ENCODE measurements at places on chromosomes 7 and 10.

DNA sequence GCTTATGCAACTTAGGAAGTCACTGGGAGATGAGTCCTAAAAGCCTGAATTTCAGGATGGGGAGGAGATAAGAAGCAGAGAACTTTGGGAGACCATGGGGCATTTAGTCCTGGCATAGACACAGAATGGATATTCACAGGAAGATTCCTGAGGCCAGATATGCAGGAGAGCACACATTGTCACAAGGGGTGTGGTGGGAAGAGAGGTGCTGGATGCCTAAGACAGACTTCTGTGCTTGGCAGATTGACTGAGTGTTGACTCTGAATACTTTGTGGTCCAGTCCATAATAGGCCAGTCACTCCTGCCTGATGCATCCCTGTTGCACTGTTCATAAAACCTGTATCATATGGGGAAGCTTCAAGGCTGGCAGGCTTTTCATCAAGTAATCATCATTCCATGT, 18.5 kb downstream of the SRI start:
- DNase-seq: no peak

GRCh38 chr7:71574153-71574860, 442.4 kb downstream of the GALNT17 start:
- no peak for DNase-seq

DNA sequence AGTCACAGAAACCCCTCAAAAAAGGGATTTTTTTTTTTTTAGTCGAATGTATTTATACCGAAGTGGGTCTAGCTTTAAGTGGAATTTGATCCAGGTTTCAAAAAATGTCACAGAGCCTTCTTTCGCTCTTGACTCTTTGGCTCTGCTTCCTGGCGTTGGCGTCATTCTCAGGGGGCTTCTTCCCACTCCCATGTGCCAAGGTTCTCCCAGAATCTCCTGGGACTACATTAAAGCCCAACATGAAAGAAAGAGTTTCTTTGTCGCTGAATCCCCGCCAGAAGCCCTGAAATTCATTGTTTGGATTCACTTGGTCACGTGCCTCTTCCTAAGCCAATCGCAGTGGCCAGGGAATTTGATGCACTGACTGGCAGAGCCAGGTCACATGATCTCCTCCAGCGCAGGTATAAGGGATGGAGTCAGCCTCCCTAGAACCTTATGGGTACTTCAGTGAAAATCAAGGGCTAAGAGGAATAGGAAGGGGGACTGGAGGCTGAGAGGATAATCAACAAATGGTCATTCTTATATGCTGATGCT, 101.2 kb downstream of the RPS24 start:
- no peak for DNase-seq

GRCh38 chr7:2931034-2931415, 86.9 kb upstream of the GNA12 start:
- no peak for DNase-seq

GRCh38 chr7:82382276-82382675, 61.3 kb downstream of the CACNA2D1 start:
- no peak for DNase-seq

DNA sequence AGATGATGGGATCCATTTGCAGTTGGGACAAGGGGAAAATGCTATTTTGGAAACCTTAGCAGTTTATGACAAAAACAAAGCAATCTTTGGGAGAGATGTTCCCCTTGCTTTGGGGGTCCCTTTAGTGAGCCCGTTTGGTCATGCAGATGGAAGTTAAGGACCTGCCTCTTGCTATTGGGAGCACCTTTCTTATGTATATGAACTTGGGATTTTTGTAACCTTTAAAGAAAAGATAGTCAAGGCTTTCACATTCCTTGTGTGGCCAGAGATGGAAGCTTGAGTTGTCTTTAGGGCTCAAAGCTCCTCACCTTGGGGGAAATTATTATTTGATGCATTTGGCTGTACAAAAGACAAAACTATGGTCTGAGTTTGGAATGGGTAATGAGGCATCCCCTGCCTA, 179.0 kb upstream of the PLPP4 start:
- DNase-seq: no peak

DNA sequence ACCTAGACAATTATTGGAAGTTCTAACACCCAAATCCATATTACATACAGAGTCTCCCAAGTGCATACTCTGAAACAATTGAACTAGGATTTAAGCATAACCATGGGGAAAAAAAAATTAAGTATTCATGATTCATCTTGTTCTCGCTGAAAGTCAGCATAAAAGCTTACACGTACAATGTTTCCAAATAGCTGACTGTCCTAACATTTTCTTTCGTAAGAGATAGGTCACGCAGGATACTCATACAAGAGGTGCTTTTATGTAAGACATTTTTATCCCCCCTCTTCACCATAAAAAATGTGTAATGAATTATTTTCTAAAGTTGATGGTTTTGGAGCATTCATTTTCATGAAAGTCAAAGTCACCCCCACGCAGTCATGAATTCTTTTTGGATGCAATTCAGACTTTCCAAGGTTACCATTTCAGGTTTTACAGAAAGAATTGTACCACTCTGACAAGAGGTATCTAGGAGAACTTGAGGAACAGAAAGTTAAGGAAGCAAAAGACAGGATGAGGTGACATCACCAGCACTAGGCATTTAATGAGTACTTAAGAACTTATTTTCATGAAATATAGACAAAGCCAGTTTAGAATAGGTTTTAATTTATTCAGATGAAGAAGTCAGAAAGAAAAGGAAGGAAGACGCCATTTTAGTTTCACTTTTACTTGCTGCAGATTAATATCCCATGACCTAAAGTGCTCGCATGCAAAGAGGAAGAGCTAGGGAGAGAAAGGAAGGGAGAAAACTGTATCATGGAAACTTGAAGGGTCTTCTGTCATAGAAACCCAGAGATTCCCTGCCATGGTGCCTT, 55.8 kb downstream of the TMEM26 start:
- DNase-seq: no peak

DNA sequence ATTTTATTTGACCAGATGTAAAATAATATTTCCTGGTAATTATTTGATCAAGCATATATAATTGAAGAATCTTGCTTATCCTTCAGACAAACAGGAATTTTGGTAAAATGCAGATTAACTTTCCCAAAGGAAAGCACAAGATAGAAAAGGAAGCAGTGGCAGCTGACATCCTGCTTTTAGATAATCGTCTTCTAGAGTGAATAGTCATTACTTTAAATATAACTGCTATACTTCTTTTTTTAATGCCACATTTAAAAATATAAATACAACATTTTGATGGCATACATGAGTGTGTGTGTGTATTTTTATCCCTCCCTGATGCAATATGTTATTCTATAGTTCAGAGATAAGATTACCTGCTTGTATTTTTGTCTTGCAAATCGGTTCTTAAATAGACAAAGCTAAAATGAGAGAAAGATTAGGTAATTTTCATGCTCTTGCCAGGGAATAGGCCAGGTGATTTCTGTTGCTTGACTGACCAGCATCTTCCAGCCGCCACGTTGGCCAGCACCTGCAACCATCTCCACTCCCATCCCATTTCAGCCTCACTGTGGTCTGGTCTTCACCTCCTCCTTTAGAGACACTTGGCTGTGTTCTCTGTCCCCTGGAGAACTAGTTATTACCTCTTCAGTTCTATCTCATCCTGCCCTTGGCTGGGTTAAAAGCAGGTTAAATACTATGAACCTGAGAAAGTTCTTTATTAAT, 58.1 kb downstream of the MDFIC start:
- DNase-seq: no peak

Measured in epithelial cell of prostate (primary cell).